ENCODE measurements at places on chromosomes 2 and 18.

DNA sequence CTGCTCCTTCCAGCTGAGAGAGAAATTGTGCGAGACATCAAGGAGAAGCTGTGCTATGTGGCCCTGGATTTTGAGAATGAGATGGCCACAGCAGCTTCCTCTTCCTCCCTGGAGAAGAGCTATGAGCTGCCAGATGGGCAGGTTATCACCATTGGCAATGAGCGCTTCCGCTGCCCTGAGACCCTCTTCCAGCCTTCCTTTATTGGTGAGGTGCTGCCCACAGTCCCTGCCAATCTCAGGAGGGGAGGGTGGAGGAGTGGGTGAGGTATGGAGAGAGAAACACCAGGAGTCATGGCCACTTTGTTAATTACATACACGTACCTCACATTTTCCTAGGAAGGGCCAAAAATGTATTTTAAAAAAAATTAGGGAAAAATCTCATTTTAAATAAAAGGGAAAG, 12.0 kb upstream of the DGUOK start:
- DNase-seq, result no peak

- no peak for DNase-seq
These were observed 33.0 kb upstream of the SNED1 start for GRCh38 chr2:240965296-240965904.

DNA sequence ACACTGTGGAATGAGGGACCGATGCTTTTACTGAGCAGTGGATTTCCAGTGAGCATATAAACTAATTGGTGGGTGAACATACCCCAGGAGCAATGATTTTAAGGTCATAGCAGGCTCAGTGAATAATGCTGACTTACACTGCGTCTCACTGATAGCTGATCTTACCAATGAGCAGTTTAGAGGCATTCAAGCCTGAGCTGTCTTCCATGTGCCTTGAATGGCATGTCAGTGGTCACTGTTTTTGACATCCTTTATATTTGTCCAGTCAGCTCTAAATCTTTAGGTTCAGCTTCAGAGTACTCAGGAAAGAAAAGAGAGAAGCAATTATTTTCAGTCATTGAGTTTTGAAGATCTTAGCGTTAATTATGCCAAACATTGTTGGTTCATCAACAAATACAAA, 88.3 kb downstream of the CAMKMT start:
- DNase-seq, result no peak

DNA sequence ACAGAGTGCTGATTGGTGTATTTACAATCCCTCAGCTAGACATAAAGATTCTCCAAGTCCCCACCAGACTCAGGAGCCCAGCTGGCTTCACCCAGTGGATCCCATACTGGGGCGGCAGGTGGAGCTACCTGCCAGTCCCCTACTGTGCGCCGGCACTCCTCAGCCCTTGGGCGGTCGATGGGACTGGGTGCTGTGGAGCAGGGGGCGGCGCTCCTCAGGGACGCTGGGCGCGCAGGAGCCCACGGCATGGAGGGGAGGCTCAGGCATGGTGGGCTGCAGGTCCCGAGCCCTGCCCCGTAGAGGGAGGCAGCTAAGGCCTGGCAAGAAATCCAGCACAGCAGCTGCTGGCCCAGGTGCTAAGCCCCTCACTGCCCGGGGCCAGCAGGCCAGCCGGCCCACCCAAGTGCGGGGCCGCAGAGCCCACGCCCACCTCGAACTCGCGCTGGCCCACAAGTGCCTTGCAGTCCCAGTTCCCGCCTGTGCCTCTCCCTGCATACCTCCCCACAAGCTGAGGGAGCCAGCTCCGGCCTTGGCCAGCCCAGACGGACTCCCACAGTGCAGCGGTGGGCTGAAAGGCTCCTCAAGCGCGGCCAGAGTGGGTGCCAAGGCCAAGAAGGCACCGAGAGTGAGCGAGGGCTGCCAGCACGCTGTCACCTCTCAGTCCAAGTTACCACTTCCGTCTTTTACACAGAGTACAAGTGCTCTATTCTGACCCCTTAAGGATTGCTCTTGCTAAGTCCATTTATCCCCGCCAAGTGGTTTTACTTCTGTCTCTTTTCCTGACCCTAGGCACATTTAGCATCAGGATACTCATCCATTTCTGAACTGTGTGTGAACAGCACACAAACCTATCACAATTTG, 1.7 kb upstream of the RPE start:
- DNase-seq, result no peak

- no peak for DNase-seq
These were observed 65.7 kb downstream of the ACTR2 start for GRCh38 chr2:65293376-65293775.

DNA sequence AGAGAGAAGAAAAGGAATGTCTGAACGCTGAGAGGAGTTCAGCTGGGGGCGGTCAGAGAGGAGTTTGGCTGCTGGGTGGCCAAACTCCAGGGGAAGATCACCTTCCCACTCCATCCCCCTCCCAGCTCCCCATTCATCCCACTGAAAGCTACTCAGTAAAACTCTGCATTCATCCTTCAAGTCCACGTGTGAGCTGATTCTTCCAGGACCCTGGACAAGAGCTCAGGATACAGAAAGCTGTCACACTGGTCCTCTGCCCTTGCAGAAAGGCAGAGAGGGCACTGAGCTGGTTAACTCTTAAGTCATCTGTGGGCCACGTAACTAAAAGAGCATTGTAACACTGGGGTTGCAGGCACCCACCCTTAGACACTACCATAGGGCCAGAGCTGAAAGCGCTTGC, 132.1 kb upstream of the ARL4C start:
- DNase-seq, result no peak

DNA sequence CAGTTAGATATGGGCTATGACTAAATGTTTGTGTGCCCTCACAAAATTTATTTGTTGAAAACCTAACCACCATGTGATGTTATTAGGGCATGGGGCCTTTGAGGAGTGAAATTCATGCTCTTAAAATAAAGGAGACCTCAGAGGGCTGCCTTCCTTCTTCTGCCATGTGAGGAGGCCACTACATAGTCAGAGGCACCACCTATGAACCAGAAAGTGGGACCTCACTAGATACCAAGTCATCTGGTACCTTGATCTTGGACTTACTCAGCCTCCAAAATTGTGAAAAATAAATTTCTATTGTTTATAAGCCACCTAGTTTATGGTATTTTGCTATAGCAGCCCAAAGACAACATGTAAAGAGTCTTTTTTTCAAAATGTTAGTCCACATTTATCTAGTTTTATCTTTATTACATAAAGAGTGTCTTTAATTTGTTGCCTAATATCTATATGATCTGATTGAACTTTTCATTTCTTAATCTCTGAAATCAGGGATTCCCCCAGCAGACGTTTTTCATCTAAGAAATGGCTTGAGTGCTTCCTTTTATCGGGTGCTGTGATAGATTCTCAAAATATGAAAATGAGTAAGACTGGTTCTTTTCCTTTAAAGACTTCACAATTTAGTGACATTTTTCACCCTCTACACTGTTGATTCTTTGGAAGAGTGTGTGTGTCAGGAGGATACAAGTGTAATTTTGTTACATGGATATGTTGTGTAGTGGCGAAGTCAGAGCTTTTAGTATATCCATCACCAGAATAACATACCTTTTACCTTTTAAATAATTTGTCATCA, 34.2 kb downstream of the PMS1 start:
- DNase-seq, result peak; percentile 3

DNA sequence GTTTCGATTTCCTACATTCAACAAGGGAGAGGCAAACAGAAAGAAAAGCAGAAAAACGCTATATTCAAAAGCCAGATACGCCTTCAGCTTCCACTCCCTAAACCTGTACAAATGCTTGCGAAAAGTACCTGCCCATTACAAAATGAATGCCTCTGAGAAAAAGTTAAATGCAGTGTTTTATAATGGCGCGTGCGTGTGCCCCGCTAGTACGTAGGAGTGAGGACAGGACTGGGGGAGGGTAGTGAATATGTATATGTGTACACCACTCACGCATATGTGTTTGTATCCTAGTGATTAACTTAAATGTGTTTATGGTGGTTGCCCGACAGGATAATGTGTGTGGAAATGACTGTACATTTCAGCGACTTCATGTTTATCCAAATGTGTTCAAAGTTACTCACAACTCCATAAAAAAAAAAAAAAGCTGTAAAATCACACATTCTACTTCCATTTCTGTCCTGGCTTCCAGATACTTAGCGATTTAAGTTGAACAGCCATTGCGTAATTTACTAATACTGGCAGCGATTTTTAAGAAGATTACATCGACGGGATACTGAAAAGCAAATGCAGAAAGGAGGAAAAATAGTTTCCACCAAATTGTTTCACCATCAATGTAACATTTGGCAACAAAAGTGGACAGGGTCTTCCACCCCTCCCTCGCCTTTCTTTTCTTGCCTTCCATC, 1.3 kb downstream of the NEUROD1 start:
- DNase-seq, result no peak

- DNase-seq, result no peak
These were observed 53.2 kb upstream of the CNGA3 start for GRCh38 chr2:98293030-98293429.

GRCh38 chr18:48735681-48736255, 196.9 kb downstream of the CTIF start:
- no peak for DNase-seq

DNA sequence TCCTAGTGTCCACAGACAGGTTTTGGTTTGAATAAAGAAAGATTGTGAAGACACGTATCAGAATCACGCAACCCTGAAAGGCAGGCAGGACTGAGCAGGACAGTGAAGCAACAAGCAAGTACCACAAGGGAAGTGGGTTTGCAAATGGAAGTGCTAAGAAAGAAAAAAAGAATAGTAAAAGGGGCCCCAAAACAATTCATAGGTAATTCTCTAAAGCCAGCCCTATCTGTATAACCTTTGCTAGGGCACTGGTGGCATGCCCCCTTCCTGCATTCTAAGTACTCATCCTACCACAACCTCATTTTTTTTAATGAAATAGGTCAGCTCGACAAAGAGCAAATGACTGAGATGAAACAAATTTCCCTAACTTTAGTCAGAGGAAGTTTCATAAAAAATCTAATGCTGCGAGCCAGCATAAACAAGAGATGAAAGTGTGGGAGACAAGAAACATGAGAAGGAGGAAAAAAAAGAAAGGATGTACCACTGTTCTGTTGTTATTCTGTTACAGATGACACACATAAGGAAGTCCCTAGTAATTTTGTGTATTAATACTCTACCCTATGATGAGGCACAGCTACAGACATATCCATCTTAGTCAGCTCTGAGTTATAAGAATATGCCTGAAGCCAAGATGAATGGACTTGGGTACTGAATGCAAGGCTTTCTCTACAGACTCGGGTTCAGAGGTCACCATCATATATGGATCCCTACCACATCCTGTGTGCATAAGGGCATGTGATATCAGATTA, 32.2 kb downstream of the IKZF2 start:
- peak; percentile 15 for DNase-seq

DNA sequence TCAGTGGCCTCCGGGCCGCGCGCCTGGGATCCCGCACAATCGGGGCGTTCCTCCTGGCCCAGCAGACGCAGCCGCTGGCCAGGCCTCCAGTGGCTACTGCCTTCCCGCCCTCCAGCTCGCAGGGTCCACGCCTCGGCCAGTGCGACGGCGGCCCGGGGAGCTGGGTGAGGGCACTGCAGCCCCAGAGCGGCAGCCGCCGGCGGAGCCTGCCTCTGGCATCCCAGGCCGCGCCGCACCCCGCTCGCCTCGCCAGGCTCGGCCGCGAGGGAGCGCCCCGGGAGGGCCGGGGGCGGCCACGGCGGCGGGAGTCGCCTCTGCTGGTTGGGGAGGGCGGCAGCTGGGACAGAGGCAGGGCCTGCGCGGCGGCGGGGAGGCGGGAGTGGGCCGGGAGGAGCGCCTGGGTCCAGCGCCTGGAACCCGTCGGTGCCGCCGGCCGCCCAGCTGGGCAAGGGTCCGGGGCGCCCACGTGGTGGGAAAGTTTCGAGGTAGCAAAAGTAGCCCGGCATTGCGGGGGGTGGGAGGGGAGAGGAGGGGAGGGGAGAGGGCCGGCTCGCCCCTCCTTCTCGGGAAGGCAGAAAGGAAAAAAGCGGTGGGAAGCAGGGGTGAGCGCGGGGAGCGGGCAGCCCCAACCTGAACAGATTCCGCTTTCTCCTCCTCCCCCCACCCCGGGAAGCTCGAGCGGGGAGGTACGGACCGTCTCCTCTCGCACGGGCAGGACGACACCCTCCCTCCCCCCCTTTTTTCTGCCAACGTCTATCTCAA, 1.5 kb upstream of the INHBB start:
- no peak for DNase-seq

- no peak for DNase-seq
These were observed 135.8 kb downstream of the TCF4 start for GRCh38 chr18:55452123-55452611.

- DNase-seq, result peak; percentile 74
These were observed at the start of the genes PEX13 and PUS10 for GRCh38 chr2:61017556-61018317. Gene PEX13 (plus strand): TSS chr2:61017720. CDS start chr2:61017760, 40 bp downstream. Gene PUS10 (minus strand): TSS chr2:61018255. CDS start chr2:61011890, 6,365 bp downstream.

GRCh38 chr2:3242747-3243369, 134.8 kb downstream of the EIPR1 start:
- peak; percentile 34 for DNase-seq

DNA sequence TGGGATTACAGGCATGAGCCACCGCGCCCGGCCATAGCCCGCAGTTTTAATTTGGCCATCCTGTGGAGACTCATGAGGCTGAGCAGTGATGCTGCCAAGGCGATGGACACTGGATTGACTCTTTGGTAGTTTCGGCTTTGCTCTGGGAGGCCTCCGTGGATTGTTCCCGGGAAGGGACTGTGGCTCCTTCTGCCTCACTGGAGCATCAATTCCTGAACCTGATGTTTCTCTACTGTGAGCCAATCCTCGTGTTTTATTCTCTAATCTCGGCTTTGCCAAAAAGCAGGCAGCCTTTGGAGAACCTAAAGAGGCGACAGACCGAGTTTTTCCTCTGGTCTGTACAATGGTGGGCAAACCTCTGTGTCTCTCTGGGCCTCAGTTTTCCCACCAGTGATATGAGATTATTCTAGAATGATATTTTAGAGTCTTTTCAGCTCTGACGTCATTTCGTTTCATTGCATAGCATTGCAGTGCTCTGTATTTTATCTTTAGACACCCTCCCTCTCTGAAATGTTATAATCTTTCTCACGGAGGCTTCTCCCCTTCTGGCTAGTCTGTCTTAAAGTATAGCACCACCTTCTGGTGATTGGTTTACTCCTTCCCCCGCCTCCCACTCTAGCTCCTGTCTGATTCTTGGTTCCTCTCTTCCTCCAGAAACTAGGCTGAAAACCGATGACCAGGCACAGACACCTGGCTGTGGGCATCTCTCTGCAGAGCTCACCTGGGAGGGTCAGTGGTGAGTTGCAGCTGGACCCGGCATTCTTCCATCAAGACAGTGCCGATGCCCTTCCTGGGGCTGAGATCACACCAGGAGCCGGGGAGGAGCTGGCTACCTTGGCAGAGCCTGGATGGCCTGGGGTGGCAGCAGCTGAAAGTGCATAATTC, 341.3 kb downstream of the MYCN start:
- DNase-seq, result no peak

- DNase-seq, result no peak
These were observed 64.8 kb downstream of the TNFRSF11A start for GRCh38 chr18:62389761-62390481.
